ENCODE measurements at places on chromosomes 1 and 21.

DNA sequence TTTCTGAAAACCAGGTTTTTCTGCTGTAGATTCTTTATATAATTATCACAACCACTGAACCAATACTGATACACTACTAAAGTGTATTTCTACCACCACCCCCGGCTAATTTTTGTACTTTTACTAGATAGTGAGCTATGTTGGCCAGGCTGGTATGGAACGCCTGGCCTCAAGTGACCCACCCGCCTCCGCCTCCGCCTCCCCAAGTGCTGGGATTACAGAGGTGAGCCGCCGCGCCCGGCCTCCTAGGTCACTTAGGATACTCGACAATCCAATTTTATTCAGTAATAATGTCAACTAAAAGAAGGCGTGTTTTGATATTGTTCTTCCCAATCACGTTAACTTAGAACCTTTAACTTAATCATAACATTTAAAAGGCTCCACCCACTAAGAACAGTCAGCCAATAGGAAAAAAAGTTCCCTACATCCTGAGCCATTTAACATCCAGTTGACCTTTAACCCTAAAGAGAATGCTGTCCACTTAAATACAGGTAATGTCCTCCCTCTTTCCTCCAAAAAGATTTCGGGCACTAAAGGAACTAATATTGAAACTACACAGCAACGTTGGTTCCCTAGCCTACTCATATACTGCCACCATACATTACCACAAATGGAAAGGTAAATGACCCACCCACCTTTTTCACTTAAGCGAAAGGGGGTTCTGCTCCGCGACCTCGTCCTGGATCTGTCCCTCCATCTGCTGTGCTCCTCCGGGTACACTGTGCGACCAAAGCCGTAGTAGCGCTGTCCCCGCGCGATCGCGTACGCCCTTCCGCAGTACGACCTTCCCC, 1.2 kb downstream of the RSRP1 start:
- no peak for DNase-seq

DNA sequence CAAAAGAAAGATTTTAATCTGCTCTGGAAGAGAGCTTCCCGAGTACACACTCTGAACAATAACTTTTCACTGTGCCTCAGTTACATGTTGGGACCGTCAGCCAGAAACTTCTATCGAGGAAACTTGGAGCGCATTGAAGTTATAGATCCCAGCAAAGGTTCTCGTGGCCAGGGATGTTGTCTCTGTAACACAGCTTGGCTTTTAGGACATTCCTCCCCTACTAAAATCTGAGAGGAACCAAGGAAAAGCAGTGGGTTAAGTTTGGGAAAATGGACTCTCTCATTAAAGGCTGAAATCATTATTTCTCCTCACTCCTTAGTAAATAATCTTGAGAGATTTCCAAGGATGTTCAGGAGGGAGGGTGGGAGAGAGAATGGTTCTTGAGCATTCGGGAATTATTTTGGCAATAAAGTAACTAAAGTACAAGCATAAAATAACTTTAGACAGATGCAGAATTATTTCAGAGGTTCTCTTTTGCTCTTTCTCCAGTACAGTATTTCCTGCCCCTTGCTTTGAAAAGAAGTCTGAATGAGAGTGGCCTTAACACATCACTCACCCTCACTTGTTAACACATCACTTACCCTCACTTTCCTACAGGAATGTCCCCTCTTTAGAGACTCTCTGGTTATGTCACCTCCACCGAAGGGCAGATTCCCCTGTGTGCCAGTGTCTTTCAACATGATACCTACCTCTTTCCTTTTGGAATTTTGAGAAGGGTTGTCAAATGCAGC, 1.8 kb upstream of the NFIA start:
- DNase-seq = no peak

GRCh38 chr1:37922767-37923550, 23.9 kb downstream of the INPP5B start:
- no peak for DNase-seq

- DNase-seq = peak; percentile 17
Observed at GRCh38 chr1:22641906-22642636, 1.4 kb upstream of the C1QC start.

- DNase-seq = no peak
Observed at GRCh38 chr1:46487818-46488218, 1.8 kb upstream of the DMBX1 start.

- no peak for DNase-seq
Observed at GRCh38 chr1:74344387-74344786, 109.2 kb downstream of the TNNI3K start.

GRCh38 chr21:43758111-43758641, 17.9 kb downstream of the CSTB start:
- no peak for DNase-seq

- DNase-seq = no peak
Observed at GRCh38 chr1:232891656-232892317, 58.6 kb upstream of the NTPCR start.
